ENCODE measurements at places on chromosomes 11 and 22.

- no peak for DNase-seq
Measured at GRCh38 chr11:2541881-2542361, 97.1 kb downstream of the KCNQ1 start.

- DNase-seq = no peak
Measured at GRCh38 chr22:49439373-49439772, 388.3 kb downstream of the BRD1 start.

- no peak for DNase-seq
Measured at GRCh38 chr11:119895981-119896380, 167.0 kb upstream of the NECTIN1 start.

DNA sequence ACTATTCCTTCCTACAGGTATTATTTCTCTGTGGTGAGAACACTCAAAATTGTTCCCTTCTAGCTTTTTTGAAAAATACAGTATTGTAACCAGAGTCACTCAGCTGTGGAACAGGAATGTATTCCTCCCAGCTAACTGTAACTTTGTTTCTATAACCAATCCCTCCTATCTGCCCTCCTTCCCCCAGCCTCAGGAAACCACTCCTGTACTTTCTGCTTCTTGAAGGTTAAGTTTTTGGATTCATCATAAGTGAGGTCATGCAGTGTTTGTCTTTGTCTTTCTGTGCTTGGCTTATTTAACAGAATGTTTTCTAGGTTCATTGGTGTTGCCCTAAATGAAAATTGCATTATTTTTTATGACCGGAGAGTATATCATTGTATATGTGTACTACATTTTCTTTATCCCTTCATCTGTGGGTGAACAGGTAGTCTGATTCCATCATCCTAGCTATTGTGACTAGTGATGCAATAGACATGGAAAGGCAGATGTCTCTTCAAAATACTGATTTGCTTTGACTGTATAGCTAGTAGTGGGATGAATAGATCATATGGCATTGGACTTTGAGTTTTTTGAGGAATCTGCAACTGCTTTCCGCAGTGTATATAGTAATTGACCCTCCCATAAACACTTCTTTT is 112.9 kb upstream of the GRK3 start:
- no peak for DNase-seq

DNA sequence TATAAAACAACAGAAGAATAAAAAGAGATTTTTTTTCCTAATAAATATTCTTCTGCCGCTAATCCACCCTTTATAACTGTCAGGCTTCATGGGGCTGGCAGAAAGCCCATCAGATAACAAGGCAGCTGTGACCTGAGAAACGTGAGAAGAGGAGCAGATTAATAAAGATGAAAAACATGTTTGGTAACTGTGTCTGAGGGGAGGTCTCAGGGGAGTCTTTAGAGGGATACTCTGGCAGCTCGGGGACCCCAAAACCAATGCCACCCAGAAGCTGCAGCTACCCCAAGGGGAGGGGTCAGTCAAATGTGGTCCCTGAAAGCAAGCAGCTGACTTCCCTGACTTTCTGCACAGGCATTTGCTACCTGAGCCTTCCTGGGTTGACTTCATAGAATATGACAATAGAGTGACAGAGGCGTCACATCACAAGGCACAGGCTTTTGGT is 48.4 kb upstream of the POU2AF1 start:
- DNase-seq = no peak

Data from CD4-positive, alpha-beta T cell treated with Interleukin-2 at 100 ng/mL for 4 hours (primary cell).